Activated CD8-positive, alpha-beta T cell treated with anti-CD3 and anti-CD28 coated beads, Interleukin-2, amount 10 ng/mL, durations not matched to agents 7 days and 5 days (primary cell): ENCODE measurements at places on chromosomes 6 and 20.
A peak's percentile ranks its signal among the peaks of the same experiment; 100 is the strongest.

GRCh38 chr6:40568062-40568708 is 19.0 kb downstream of the LRFN2 start:
- no peak for DNase-seq

DNA sequence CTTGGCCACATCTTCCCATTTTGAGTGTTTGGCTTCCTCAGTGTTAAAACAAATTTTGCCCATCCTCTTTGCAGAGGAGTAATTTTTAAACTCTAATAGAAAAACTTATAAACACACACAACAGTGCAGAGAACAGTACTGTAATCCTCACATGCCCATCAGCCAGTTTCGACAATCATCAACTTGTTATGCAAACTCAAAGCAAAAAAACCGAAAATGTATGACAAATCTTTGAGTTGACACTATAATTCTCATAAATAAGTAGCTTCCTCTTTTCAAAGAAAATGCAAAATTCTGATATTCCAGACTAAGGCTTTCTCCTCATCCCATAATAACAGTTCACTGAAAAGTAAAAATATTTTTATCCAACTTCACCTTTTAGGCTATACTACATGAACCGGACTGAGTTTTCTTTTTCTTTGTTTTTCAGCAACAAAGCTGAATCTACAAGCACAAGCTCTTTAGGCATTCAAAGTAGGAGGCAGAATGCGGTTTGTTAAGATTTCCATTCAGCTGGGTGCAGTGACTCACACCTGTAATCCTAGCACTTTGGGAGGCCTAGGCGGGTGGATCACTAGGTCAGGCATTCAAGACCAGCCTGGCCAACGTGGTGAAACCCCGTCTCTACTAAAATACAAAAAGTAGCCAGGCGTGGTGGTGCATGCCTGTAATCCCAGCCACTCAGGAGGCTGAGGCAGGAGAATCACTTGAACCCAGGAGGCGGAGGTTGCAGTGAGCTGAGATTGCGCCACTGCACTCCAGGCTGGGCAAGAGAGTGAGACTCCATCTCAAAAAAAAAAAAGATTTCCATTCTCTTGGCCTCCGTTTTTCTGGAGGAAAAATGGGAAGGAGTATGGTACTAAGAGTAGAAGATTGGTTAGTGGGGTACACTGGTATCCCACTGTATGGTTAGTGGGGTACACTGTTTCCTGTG is 74.8 kb downstream of the GCNT2 start:
- no peak for DNase-seq

GRCh38 chr6:151014404-151015100 is 149.1 kb downstream of the MTHFD1L start:
- peak; percentile 73 for DNase-seq

DNA sequence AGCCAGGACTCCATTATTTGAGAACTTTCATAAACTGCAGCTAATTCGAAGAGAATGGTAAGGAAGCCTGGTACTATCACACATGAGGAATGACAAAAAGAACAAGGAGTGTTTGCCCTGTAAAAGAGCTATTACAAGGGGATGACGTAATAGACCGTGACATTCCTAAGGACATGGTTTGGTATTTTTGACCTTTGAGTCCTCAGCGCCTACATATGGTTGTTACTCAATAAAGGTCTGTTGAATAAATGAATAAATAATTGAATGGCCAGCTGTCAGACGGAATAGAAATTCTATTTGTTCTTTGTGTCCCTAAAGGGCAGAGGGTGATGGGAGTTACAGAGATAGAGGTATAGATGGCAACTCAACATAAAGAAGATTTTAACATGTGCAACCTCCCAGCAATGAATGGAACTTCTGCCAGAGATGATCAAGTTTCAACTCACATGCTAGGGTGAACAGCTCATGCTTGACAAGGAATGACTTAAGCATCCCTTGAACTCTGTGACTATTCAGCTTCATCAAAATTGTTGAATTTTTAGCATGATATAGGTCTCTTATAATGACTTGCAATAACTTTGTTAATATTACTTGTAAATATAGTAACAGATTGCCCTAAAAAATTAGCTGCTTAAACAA is 115.4 kb downstream of the TENT5A start:
- no peak for DNase-seq

- no peak for DNase-seq
Observed at GRCh38 chr20:44583157-44583556, 778 bp downstream of the PKIG start.

- DNase-seq = peak; percentile 63
Observed at GRCh38 chr20:45823949-45824835, 2.9 kb downstream of the TNNC2 start.

DNA sequence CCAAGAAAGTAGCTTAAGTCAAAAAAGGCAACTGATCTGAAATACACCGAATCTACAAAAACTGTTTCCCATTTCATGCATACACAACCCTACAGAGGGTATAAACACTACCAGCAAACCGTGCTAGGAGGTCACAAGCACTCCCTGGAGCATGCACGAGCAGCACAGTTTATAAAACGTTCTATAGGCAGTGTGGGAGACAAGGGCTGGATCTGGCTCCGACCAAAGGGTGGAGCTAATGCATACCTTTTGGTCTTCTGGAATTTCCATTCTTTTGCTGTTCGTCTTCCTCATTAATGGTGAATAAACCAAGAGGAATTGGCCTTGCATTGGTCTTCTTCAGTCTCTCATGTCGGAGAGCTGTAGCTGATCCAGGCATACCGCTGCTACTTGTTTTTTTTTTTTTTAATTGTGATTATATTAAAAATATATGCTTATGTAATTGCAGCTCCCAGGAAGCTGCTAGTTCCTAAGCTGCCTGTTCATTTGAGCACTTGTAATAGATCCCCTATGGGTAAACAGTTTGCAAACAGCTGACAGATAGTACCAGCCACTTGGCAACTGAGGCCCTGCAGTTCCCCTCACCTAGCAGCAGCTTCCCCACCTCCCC is 24.5 kb downstream of the MAP7 start:
- DNase-seq = no peak

DNA sequence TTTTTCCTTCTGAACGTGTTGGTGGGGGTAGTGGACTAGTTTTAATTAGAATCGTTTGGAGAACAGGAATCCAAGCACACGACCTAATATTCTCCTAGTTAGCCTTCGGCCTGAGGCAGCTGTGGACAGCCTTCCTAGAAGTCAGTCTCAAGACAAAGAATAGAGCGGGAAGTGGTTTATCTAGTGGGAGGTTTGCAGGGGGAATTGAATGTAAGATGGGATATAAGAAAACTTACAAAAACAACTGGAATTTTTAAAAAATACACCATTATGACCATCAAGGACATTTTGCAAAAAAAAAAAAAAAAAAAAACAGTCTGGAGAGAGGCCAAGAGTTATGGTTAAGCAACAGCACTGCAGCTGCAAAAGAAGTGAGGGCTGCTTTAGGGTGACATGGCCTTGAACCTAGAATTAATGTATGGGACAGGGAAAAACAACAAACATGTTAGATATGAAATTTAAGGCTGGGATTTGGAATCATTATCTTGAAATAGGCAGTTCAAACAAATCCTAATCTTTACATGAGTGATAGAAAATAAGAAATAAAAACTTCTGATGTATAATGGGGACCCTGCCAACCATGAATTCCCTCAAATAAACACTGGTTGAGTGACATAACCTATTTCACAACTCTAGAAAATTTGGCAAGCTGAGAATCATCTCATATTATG is 40.2 kb downstream of the PLAGL1 start:
- DNase-seq = no peak

GRCh38 chr20:16624106-16624505 is 50.9 kb upstream of the KIF16B start:
- DNase-seq = no peak

- DNase-seq = no peak
Observed at GRCh38 chr20:22584922-22585785, 782 bp upstream of the FOXA2 start.

- no peak for DNase-seq
Observed at GRCh38 chr6:4320860-4321259, 185.5 kb upstream of the ECI2 start.

DNA sequence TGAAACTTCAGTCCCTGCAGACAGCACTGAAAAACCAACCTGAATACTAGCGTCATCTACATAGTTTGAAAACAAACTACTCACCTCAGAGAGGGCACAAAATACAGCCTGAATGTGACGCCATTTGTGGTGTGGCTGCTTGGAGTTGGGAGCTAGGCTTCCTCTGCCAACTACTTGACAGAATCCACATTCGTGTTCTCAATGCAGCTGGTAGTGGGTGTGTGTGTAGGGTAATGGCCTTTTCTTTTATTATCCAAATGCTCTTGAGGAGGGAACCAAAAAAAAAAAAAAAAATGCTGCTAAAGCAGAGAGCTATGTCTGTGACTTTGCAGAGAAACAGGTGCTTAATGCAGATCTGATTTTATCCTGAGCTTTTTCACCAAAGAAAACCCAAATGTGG is 207.8 kb downstream of the OTOR start:
- DNase-seq = no peak

DNA sequence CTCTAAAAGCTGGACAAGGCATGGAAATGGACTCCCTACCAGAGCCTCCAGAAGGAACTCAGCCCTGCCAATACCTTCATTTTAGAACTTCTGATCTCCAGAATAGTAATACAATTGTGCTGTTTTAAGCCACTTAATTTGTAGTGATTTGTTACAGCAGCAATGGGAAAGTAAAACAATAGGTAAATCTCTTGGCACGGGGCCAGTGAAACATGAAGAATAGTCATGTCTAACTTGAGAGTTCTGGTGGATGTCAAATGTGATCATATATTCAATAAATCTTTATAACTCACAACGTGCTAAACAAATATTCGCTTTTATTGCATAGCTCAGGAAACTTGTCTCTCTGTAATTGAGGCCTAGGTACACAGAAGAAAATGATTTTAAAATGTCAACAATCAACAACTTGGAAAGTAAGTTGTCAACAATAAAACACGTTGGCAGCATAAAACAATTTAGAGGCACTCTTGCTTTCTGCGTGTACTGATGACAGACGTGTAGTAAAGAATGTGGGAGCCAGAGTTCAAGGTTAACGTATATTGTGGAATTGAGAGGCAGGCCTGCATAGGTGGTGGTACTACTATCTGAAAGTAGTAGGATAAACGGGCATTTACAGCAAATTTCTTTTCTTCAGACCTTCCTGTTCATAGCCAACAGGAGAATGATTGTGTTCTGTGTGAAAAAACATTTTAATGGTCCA is 140.5 kb upstream of the OPRM1 start:
- DNase-seq = no peak

GRCh38 chr20:59850018-59850641 is 83.3 kb downstream of the SYCP2 start:
- DNase-seq = no peak

DNA sequence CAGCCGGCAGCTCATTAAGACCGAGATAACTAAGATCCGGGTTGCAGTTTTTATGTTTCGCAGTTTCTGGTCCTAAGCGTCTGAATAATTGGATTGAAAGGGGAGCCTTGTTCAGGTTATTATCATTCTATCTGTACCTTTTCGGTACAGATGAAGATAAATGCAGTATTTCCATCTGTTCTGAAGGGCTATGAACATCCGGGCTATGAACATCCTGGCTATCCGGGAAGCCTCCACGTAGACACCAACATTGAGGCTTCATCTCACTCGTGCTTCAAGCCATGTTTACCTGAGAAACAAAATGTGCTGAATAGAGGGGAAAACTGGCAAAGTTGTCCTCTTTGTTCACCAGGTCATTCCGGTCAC is 399 bp upstream of the REPS1 start:
- no peak for DNase-seq

GRCh38 chr6:34231566-34232336 is 4.9 kb upstream of the HMGA1 start:
- no peak for DNase-seq

DNA sequence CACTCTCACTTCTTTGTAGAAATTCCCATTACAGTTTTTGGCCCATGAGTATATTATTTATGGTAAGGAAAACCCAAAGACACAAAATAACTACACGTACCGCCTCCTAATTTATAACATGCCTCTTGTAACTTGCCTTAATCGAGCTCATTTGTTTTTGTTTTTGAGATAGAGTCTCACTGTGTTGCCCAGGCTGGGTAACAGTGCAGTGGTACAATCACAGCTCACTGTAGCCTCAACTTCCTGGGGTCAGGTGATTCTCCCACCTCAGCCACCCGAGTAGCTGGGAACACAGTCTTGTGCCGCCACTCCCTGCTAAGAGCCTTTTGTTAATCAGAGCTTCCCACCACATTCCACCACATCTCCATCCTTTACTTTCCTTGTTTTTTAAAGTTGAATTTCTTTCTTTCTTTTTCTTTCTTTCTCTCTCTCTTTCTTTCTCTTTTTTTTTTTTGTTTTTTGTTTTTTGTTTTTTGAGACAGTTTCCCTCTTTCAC is 15.5 kb downstream of the ASIP start:
- DNase-seq = no peak

GRCh38 chr6:158648682-158649131 is 1.1 kb upstream of the SYTL3 start:
- no peak for DNase-seq

GRCh38 chr20:10728873-10729670 is 55.3 kb upstream of the JAG1 start:
- no peak for DNase-seq

DNA sequence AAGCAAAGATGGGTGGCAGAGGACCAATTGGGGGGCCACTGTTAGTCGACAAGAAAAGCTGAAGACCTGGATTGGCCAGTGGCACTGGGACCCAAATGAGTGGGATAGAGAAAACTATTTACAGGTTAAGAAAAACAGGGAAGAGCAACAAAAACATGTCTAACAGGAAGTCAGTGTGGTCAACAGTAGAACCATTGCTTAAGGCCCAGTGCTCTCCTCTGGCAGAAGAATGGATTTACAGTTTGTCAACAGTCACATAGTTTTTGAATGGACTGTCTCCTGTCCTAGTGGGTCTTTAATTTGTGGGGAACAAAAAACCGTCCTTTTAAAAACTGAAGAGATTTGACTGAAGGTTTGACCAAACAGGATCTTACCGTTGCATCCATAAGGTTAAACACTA is 12.1 kb upstream of the WTAP start:
- DNase-seq = no peak

DNA sequence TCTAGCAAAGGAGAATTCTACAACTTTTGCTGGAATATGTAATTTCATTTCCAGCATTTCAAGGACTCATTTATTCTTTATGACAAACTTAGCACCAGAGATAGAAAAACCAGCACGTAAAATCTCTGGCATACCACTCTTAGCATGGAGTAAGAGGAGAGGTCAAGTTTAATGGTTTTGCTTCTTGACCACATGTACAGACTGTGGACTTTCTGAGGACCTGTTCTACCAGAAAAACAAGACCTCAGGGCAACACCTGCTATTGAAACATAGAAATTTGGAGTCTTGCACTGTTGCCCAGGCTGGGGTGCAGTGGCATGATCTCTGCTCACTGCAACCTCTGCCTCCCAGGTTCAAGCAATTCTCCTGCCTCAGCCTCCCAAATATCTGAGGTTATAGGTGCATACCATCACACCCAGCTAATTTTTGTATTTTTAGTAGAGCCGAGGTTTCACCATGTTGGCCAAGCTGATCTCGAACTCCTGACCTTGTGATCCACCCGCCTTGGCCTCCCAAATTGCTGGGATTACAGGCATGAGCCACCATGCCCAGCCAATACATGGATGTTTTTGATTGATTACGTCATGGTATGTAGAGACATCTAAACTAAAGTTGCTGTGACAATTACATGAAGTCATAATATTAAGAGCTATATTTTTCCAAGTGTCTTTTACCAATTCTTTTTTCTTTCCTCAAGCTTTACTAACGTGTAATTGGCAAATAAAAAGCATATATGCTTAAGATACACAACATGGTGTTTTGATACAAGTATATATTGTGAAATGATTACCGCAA is 36.1 kb downstream of the CRYBG1 start:
- no peak for DNase-seq

GRCh38 chr6:169163411-169163901 is 90.2 kb downstream of the THBS2 start:
- no peak for DNase-seq
